LHCN-M2 (cell line): ENCODE measurements at places on chromosomes 1 and 21. TPM values are rescaled to one million over a fixed set of nuclear protein-coding genes. Genes with fewer than 3 reads are reported as not detected.

Gene FCRLA
- 0.51 TPM in 1 of 2 replicates, not detected in the other for total RNA-seq

GRCh38 chr1:109917768-109918606, 7.3 kb downstream of the CSF1 start:
- no peak for DNase-seq

Gene IL24
- 0.17 TPM in 1 of 2 replicates, not detected in the other for total RNA-seq

Gene GBP7
- total RNA-seq, result not detected in 2 replicates

DNA sequence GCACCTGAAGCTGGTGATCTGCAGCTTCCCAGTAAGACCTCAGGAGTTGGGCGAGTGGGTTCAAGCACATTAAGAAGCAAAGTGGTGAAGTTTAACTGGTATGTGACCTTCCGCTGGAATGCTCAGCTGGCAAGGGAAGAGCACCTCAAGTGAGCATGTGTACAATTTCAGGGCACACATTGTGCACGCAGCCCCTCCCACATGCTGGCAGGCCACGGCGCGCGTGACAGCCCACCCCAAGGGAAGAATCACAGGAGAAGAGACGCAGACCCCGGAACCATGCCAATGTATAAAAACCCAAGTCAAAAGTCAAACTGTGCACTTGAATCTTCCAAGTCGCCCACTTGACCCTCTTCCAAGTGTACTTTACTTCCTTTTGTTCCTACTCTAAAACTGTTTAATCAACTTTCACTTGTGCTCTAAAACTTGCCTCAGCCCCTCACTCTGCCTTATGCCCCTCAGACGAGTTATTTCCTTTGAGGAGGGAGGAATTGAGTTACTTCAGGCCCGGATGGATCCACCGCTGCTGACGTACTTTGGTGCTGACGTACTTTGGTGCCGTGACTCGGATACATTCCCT, 20.0 kb downstream of the LRRC3 start:
- DNase-seq, result no peak

DNA sequence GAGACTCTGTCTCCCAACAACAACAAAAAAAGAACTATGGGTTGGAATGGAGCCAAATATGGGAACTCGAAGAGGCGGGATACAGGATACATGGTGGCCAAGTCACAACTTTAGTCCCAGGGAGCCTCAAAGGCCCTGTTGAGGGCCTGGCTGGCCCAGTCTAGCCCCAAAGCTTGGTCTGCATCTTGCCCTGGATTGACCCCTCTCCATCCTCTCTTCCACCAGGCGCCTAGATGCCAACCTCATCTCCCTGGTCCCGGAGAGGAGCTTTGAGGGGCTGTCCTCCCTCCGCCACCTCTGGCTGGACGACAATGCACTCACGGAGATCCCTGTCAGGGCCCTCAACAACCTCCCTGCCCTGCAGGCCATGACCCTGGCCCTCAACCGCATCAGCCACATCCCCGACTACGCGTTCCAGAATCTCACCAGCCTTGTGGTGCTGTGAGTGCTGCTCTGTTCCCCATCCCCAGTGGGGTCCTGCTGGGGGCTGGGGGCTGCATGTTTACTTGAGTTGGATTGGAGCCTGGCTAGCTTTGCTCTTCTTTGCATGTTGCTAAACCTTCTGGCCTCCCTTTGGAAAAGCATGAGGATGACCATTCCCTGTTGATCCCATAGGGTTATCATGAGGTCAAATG, 65.5 kb downstream of the UBE2T start:
- no peak for DNase-seq

GRCh38 chr21:16865632-16866031, 647.2 kb upstream of the CXADR start:
- DNase-seq, result peak; percentile 2

DNA sequence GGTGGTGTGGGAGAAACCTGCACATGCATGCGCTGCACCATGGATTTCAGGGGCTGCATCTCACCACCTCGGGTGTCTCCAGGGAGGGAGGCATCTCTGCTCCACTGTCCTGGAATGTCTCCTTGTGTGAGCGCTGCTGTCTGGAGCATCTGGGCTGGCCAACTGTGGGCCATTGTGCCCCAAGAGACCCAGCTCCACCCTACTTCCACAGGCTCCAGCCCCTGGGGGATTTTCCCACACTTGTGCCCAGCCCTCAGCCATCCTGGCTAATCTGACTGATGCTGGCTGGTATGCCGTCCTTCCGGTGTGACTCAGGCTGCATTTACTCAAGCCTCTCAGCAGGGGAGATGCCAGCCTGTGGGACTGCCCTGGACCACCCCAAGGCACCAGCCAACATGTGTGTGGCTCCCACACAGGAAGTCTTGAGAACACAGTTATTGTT, 62.0 kb downstream of the TRIM11 start:
- peak; percentile 7 for DNase-seq
